Activated CD4-positive, alpha-beta T cell treated with anti-CD3 and anti-CD28 coated beads, Interleukin-2, amount 10 ng/mL, durations not matched to agents 7 days and 5 days (primary cell): ENCODE measurements at places on chromosomes 1 and 21. TPM values are rescaled to one million over a fixed set of nuclear protein-coding genes. Genes with fewer than 3 reads are reported as not detected.

The ST6GALNAC3 gene
- 0.02 TPM for total RNA-seq

DNA sequence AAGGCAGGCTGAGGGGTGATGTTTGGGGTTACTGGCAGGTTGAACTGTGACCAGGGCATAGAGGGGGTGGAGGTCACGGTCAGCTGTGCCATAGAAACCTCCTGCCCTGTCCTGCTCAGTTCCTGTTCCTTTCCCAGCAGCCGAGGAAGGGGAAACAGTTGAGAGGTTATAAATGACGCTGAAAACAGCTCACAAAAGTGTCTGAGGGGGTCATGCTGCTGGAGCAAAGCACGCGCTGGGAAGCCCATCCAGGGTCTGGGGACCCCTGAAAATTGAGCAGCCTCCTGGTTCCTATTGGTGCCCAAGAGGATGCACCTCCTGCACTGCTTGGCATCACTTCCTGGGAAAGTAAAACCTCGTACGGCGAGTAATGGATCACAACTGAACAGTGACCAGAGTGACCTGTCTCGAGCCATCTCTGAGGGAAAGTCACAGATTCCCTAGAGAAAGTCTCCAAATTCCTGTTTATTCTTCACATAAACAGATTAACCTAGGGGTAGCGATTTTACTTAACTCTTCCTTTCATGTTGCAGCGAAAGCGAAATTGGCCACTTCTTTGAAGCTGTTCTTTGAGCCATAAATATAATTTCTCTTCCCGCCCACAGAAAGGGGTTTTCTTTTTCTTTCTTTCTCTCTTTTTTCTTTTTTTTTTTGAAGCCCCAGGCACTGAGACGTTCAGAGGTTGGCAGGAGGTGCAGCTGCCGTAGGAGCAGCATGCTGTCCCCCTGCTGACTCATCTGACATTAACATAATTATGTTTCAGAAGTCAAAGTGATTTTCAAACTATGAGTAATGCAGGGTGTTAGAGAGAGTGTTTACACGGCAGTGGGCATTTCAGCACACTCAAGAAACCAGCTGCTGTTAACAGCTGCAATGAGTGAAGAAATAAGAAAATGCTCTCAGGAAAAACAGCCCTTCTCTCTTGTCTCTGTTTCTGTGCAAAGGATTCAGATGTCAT is 41.8 kb upstream of the ATF3 start:
- peak overlapping the region; percentile 86 for H3K4me3 ChIP-seq
- peak; percentile 54 for DNase-seq
- H3K27me3 ChIP-seq: peaks cover 18% of the 10 kb centered on the region
- H3K27ac ChIP-seq: peak overlapping the region; percentile 99
- H3K36me3 ChIP-seq: no peaks in the 10 kb centered on the region

- no peak overlapping the region for H3K4me3 ChIP-seq
- H3K27ac ChIP-seq: no peak overlapping the region
- H3K36me3 ChIP-seq: no peaks in the 10 kb centered on the region
- no peak for DNase-seq
- no peaks in the 10 kb centered on the region for H3K4me1 ChIP-seq
- H3K27me3 ChIP-seq: peaks cover 2% of the 10 kb centered on the region
Observed at GRCh38 chr1:200838676-200839445, 33.9 kb upstream of the GPR25 start.

The SHC1 gene
- 75.1 TPM for total RNA-seq

The CCDC27 gene
- not detected for total RNA-seq
